ENCODE measurements at places on chromosomes 12 and 14. TPM values are rescaled to one million over a fixed set of nuclear protein-coding genes. Genes with fewer than 3 reads are reported as not detected.
A peak's percentile ranks its signal among the peaks of the same experiment; 100 is the strongest.

GRCh38 chr12:122846622-122847515 is 11.6 kb downstream of the HIP1R start:
- H3K27ac ChIP-seq: no peak overlapping the region
- peaks cover 46% of the 10 kb centered on the region for H3K4me1 ChIP-seq
- DNase-seq: no peak

DNA sequence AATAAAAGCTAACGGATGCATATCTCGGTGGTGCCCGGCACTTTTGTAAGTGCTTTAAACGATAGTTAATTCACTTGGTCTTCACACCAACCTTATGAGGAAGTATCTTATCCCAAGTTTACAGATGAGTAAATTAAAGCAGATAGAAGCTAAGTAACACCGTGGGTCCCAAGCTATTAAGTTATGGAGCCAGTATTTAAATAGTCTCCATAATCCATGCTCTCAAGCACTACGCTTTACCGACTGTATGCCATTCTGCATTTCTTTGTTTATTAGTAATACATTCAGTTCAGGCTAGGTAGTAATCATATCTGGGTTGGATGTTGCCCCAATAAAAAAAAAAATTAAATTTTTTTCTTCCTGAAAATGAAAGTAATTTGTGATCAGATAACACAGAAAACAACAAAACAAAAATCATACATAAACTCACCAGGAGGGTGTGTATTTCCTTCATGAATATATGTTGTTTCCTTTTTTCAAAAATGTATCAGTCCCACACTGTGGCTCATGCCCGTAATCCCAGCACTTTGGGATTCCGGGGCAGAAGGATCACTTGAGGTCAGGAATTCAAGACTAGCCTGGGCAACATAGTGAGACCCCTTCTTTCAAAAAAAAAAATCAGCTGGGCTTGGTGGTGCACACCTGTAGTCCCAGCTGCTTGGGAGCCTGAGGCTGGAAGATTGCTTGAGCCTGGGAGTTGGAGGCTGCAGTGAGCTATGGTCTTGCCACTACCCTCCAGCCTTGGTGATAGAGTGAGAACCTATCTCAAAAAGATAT is 1.4 kb upstream of the M6PR start:
- peak overlapping the region; percentile 78 for H3K4me3 ChIP-seq
- H3K27ac ChIP-seq: peak overlapping the region; percentile 97
- H3K27me3 ChIP-seq: no peaks in the 10 kb centered on the region
- no peak for DNase-seq
- H3K36me3 ChIP-seq: no peaks in the 10 kb centered on the region

DNA sequence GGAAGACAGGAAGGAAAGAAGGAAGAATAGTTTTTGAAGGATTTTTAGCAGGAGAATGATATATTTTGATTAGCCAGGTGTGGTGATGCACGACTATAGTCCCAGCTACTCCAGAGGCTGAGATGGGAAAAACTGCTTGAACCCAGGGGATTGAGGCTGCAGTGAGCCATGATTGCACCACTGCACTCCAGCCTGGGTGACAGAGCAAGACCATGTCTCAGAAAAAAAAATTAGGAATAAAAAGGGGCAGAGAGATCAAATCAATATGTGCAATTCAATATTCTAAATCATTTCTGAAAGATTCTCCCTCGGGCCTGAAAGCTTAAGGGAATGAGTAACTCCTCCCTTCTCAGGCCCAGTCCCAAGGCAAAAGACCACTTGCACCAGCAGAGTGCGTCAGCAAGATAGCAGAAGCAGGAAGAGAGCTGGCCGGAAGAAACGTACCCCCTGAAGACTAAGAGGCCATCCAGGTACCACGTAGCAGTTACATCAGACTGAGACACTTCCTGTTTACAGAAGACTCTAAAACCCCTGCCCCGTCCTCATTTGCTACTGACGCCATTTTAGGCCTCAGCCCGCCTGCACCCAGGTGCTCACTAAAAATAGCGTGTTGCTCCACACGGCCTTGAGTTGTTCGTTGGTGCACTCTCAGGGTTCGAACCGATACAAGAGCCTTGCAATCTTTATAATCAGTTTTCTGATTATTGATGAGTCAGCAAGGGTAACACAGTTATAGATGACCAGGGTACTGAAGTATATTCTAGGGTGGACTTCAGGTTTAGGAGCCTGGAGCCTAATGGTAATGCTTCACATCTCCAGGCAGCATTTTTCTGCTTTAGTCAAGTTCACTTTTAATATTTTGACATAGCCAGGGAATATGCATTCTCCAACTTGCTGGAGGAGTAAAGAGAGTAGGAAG is 57.7 kb upstream of the CSRP2 start:
- H3K4me1 ChIP-seq: no peaks in the 10 kb centered on the region
- no peak overlapping the region for H3K4me3 ChIP-seq
- H3K36me3 ChIP-seq: no peaks in the 10 kb centered on the region
- H3K27me3 ChIP-seq: no peaks in the 10 kb centered on the region

- DNase-seq: no peak
- no peak overlapping the region for H3K27ac ChIP-seq
- H3K4me1 ChIP-seq: no peaks in the 10 kb centered on the region
These were observed 48.7 kb downstream of the CCDC92 start for GRCh38 chr12:123923927-123924326.

DNA sequence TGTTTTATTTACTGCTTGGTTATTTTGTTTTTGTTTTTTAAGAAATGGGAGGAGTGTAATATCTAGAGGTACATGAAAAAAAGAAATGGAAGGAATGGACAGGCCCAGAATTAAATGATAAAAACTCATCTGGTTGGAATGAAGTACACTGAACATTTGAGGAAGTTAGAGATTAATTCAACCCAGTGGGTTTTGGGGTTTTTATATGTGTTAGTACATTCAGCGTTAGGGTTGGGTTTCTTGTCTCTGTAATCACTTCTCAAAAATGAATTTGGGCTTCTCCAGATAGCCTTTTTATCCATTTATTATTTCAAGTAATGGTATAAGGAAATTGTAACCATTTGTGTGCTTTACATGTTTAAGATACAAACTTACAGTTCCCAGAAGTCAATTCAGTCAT is 19.5 kb upstream of the NUP107 start:
- peaks cover 7% of the 10 kb centered on the region for H3K36me3 ChIP-seq
- H3K27me3 ChIP-seq: no peaks in the 10 kb centered on the region
- H3K4me1 ChIP-seq: peaks cover 12% of the 10 kb centered on the region
- H3K27ac ChIP-seq: no peak overlapping the region
- H3K4me3 ChIP-seq: no peak overlapping the region
- no peak for DNase-seq

Gene MYF5
- total RNA-seq: not detected

Data from esophagus muscularis mucosa (tissue), 4 donors.